Cardiac septum (tissue), 1 donor: ENCODE measurements at places on chromosomes 13 and 19. TPM values are rescaled to one million over a fixed set of nuclear protein-coding genes. Genes with fewer than 3 reads are reported as not detected.

GRCh38 chr19:38134540-38135149 is 89.4 kb downstream of the DPF1 start:
- DNase-seq: no peak

- DNase-seq: peak; percentile 91
Measured at GRCh38 chr19:12766051-12766521, 9.3 kb downstream of the HOOK2 start.

DNA sequence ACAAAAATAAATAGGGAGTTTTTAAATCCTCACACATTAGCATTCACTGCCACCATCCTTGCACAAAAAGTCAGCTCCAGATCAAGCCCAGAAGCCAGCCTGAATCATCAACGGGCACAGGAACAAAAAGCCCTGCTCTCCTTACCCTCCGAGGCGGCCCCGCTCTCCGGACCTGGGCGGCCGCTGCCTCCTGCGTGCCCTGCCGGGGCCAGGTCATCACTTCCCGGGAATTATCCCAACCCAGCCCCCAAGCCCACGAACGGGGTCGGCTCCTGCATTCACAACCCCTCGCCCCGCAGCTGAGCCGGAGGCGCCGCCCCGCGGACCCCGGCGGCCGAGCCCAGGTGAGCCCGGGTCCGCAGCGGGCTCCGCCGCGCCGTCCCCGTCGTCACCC is 754 bp downstream of the DNAJB1 start:
- DNase-seq: no peak

ZNF737 gene
- 3.3 TPM for total RNA-seq

LILRB5 gene
- 4.4 TPM for total RNA-seq
